WERI-Rb-1 (cell line): ENCODE measurements at places on chromosomes 12 and 14.

- no peak for DNase-seq
These were observed 108.8 kb downstream of the DAAM1 start for GRCh38 chr14:59297071-59297776.

DNA sequence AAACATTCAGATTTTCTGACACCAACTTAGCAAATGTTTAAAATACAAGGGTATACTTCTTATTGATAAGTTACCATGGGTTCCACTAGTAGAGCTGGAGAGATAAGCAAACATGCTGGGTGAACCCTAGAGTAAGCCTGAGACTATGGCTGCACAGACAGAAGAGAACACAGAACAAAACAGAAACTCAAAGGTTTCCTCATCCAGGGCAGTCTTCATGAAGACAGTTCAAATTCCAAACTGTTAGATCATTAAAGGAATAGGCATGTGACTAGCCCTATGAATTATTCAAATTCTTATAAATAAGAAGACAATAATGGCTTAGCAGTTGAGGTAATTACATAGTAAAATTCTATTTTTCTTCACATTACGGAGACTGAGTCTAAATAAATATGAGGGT is 28.1 kb downstream of the BTBD7 start:
- no peak for DNase-seq

- no peak for DNase-seq
These were observed 83.9 kb downstream of the STXBP6 start for GRCh38 chr14:24965934-24966578.

DNA sequence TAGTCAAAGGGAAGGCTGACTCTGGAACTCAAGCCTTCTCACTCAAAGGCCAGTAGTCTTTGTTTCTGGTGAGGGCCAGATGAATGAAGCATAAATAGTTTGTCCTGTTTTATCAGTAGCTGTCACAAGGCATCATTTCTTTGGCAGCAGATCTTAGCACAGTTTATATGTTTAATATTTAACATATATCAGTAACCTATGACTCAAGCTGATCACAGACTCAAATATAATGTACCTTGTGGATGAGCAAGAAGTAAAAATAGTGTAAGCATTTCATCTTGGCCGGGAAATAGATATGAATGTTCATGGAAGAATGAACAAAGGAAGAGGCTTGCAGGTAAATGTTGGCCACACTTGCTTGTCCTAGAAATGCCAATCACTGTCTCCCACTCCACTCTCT is 158.3 kb upstream of the BMP4 start:
- DNase-seq: no peak

DNA sequence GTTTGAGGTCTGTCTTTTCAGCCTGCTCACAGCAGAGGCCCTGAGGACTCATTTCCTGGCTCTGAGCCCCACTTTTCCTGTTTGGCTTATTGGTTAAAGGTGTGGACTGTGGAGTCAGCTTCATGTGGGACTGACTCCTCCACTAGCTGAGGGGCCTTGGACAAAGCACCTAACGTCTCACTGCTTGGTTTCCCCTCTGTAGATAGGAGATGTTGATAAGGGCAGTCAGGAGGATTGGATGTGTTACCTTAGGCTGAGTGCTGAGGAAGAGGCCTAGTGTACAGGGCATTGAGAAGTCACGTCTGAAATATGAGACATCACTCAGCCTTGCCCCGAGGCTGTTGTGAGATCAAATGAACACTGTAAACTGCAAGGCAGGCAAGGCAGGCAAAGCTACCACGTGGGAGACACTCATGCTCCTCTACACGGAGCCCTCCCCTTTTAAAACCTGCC is 27.1 kb upstream of the TCL1A start:
- DNase-seq: no peak

DNA sequence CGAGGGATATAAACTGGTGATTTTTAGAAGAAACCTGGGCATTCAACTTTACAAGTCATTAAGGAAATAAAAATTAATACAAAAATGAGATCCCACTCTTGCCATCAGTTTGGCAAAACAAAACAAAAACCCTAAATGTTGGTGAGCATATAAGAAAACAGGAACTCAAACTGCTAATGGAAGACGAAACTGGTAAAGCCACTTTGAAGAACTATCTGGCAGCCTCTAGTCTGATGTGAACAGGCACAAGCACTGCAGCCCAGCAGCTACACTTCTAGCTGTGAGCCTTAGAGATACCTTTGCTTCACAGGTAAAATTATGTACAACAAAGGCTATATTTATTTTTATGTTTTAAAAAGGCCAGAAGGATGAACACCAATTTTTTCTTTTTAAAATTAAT is 459.6 kb downstream of the ZFP36L1 start:
- DNase-seq: no peak
